ENCODE measurements at places on chromosomes 5 and 9. TPM values are rescaled to one million over a fixed set of nuclear protein-coding genes. Genes with fewer than 3 reads are reported as not detected.

DNA sequence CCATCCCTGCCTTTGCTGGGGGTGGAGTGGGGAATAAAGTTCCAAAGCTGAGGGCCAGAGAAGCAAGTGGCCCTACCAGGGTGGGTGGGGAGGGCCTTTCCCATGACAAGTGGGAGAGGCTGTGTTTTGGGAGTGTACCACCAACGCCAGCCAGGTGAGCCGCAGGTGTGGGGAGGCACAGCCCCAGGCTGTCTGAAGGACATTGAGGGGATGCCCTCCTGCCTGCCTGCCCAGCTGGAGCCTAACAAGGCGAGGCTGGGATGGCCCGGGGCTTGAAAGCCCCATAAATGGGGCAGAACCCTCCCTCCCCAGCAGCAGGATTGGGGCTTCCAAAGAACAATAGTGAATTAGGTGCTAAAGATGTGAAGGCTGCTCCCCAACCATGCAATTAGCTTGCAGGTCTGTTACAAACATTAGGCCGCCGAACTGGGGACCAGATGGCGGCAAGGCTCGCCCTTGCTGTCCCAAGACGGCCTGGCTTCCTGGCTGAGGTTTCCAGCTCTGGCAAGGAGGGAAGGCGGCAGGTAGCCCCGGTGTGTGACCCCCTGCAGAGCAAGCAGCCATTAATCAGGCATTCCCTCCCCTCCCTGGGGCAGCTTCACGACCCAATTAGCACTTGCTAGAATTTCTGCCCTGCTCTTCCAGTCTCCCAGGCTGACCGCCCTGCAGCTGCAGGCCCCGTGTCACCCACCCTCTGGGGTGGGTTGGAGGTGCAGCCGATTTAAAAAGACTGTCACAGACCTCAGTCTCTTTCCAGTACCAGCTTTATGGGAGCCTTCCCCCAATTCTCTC lies 42.9 kb downstream of the FGF18 start:
- H3K27ac ChIP-seq, result no peak overlapping the region
- no peak for DNase-seq
- H3K36me3 ChIP-seq, result no peaks in the 10 kb centered on the region
- peaks cover 17% of the 10 kb centered on the region for H3K27me3 ChIP-seq
- no peak overlapping the region for H3K4me3 ChIP-seq

DNA sequence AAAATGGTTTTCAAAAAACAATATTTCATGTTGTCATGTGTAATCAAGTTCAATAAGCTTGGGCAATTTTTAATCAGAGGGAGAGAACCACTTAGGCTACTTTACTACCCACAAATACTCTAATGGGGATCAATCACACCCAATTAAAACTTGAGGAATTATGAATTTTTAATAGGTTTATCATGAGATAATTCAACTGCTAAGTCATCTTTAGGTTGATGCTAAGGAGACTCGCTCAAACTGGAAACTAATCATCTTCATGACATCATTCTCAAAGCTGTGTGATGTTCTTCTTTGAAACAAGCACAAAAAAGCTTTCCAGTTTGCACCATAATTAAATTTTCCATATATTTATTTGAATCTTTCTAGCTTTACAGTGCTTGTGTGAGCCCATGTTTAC lies 867.5 kb downstream of the MAT2B start:
- H3K4me3 ChIP-seq, result no peak overlapping the region
- no peak for DNase-seq
- no peaks in the 10 kb centered on the region for H3K4me1 ChIP-seq
- H3K27me3 ChIP-seq, result no peaks in the 10 kb centered on the region
- no peak overlapping the region for H3K27ac ChIP-seq
- no peaks in the 10 kb centered on the region for H3K36me3 ChIP-seq

- no peak overlapping the region for H3K27ac ChIP-seq
- peaks cover 33% of the 10 kb centered on the region for H3K4me1 ChIP-seq
- H3K36me3 ChIP-seq, result no peaks in the 10 kb centered on the region
Measured at GRCh38 chr5:17090839-17091238, 126.6 kb upstream of the BASP1 start.

DNA sequence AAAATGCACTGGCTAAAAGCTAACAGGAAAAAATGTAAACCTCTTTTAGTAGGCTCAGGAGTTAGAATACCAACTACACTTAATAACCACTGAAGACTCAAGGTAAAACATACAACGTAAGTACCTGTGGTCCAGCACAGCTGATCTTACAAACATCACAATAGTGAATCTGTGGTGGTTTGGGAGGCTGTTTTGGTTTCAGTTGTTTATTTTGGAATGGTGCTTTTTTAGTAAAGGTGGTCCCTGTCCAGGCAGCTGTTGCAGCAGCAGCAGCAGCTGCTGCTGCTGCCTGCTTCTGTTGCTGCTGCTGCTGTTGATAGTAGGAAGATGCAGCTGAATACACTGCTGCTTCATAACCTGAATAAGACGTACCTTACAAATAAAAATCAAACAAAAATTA lies 37.9 kb downstream of the ZFR start:
- 0 out of 2 replicates have a peak, but pooled peaks cover under 1% of the 10 kb centered on the region for H3K4me1 ChIP-seq
- H3K27ac ChIP-seq, result no peak overlapping the region
- peaks cover 39% of the 10 kb centered on the region for H3K36me3 ChIP-seq
- no peak for DNase-seq
- no peak overlapping the region for H3K4me3 ChIP-seq

DNA sequence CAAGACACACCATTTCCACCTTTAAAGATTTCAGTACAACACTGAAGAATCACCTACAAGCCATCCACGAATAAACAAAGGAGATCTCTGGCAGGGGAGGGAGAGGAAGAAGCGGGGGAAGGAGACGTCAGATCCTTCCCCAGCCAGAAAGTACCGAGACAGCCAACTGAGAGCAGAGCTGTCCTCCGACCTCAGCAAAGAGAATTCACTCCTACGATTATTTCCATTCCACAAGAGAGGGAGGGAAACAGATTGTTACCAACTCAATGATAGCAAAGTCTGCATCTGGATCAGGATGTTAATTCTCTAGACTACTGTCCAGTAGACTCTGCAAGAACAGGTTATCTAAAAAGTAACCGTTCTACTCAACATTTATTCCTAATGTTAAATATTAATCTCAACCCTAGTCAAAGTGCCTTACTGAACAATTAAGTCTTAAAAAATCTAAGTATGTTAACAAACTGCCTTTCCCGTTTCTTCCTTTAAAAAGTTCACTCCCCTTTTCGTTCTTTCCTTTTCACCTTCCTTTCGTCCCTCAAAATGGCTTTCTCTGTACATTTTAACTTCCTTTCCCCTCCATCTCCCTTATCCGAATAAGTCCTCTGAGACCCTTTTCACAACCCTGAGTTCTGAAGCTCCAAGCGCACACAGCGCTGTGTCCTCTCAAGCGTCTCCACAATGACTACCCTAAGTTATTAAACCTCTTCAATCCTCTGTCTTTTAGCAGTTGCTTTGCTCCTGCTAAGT lies 1.4 kb downstream of the CHD1 start:
- peak; percentile 31 for DNase-seq
- peaks cover 4% of the 10 kb centered on the region for H3K27me3 ChIP-seq
- H3K4me1 ChIP-seq, result peaks cover 41% of the 10 kb centered on the region
- H3K36me3 ChIP-seq, result peaks cover 5% of the 10 kb centered on the region
- peak overlapping the region; percentile 98 for H3K4me3 ChIP-seq

GRCh38 chr5:116521173-116521872 lies 53.3 kb downstream of the SEMA6A start:
- H3K4me1 ChIP-seq, result no peaks in the 10 kb centered on the region
- H3K4me3 ChIP-seq, result no peak overlapping the region
- DNase-seq, result no peak
- no peak overlapping the region for H3K27ac ChIP-seq

GRCh38 chr9:5624655-5625054 lies 4.3 kb upstream of the RIC1 start:
- no peak overlapping the region for H3K4me3 ChIP-seq
- H3K27ac ChIP-seq, result no peak overlapping the region
- H3K36me3 ChIP-seq, result peaks cover 6% of the 10 kb centered on the region
- DNase-seq, result no peak

DNA sequence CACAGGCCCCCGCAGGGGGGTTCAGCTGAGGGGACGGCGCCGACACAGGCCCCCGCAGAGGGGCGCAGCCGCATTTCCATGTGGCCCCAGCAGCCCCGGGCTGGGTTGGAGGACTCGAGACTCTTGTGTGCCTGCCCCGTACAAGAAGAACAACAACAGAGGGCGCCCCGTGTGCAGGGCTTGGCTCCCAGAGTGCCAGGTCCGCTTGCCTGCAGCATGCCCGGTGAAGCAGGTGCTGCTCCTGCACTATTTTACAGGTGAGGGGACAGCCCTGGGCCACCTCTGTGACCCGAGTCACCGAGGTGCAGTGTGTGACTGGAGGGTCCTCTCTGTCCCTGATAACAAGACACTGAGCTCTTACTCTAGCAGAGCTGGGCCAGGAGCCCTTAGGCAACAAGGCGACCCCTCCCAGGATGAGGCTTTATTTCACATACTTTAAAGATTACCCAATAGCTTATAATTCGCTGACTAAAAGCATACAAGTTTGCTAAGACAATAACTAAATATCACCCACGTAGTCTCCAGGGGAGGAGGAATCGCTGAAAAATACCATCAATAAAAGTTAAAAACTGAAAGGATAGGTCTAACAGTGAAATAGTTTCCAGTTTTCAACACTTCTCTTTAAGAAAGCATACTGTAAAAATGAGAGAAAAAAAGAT lies 41.7 kb upstream of the SLC9A3 start:
- peaks cover 4% of the 10 kb centered on the region for H3K36me3 ChIP-seq
- DNase-seq, result no peak
- H3K4me1 ChIP-seq, result peaks cover 6% of the 10 kb centered on the region
- peaks cover 15% of the 10 kb centered on the region for H3K27me3 ChIP-seq

GRCh38 chr5:113897748-113898147 lies 384.3 kb downstream of the YTHDC2 start:
- no peaks in the 10 kb centered on the region for H3K36me3 ChIP-seq
- H3K27me3 ChIP-seq, result no peaks in the 10 kb centered on the region
- no peak for DNase-seq
- no peak overlapping the region for H3K27ac ChIP-seq
- H3K4me1 ChIP-seq, result no peaks in the 10 kb centered on the region

GRCh38 chr9:86061972-86062739 lies 37.2 kb downstream of the GOLM1 start:
- H3K27ac ChIP-seq, result no peak overlapping the region
- no peaks in the 10 kb centered on the region for H3K36me3 ChIP-seq
- no peak for DNase-seq
- H3K4me3 ChIP-seq, result no peak overlapping the region

DNA sequence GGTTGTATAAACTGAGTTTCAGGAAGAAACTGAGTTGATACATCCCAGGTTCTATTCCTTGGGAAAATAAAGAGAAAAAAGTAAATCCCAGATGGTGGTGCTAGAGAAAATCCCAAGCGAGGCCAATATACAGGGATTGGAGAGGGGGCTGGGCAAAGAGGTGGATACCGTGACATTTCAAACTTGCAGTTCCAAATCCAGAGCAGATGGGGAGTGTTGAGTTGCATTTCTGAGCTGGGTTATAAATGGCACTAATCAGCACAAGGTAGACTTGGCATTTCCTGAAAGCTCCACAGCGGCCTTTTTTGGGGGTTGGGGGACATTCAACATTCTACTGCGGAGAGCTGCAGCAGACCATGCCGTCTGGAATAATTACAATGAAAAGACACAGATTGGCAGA lies 224.4 kb downstream of the NXNL2 start:
- H3K4me1 ChIP-seq, result peaks cover 33% of the 10 kb centered on the region
- H3K4me3 ChIP-seq, result no peak overlapping the region
- peaks cover 2% of the 10 kb centered on the region for H3K27me3 ChIP-seq
- H3K27ac ChIP-seq, result no peak overlapping the region
- no peak for DNase-seq
- no peaks in the 10 kb centered on the region for H3K36me3 ChIP-seq

- H3K27ac ChIP-seq, result no peak overlapping the region
- no peaks in the 10 kb centered on the region for H3K36me3 ChIP-seq
- no peak for DNase-seq
- H3K27me3 ChIP-seq, result peaks cover 2% of the 10 kb centered on the region
Measured at GRCh38 chr5:108650997-108651396, 96.7 kb upstream of the FER start.

DNA sequence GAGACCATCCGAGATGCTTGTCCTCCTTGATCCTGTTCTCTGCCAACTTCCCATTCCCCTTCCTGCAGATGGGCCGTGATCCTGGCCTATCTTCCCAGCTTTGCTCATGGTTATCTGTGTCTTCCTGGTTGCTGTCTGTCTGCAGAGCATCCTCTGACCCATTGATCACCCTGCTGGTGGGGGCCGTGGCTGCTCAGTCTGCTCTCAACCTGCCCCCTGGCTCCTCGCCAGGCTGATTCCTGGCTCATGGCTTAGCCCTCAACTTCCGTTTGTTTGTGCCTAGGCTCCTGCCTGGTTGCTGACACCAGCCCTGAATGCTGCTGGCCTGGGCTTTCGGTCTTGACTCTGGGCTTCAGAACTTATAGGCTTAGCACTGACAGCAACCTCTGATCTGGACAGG lies 67.1 kb upstream of the SMIM15 start:
- no peaks in the 10 kb centered on the region for H3K36me3 ChIP-seq
- peaks cover 13% of the 10 kb centered on the region for H3K4me1 ChIP-seq
- peaks cover 2% of the 10 kb centered on the region for H3K27me3 ChIP-seq
- no peak overlapping the region for H3K27ac ChIP-seq
- H3K4me3 ChIP-seq, result no peak overlapping the region

- DNase-seq, result no peak
- no peak overlapping the region for H3K4me3 ChIP-seq
- no peaks in the 10 kb centered on the region for H3K36me3 ChIP-seq
Measured at GRCh38 chr9:130458027-130458803, 13.5 kb downstream of the ASS1 start.

GRCh38 chr5:161378701-161379100 lies 167.8 kb downstream of the GABRB2 start:
- H3K36me3 ChIP-seq, result no peaks in the 10 kb centered on the region
- no peaks in the 10 kb centered on the region for H3K4me1 ChIP-seq
- no peaks in the 10 kb centered on the region for H3K27me3 ChIP-seq
- DNase-seq, result no peak
- H3K27ac ChIP-seq, result no peak overlapping the region

GRCh38 chr9:20292002-20292401 lies 330.3 kb downstream of the MLLT3 start:
- peak; percentile 50 for DNase-seq
- no peak overlapping the region for H3K4me3 ChIP-seq
- no peak overlapping the region for H3K27ac ChIP-seq

GRCh38 chr9:72460342-72461312 lies 60.8 kb upstream of the TMC1 start:
- no peaks in the 10 kb centered on the region for H3K27me3 ChIP-seq
- H3K27ac ChIP-seq, result no peak overlapping the region
- no peaks in the 10 kb centered on the region for H3K36me3 ChIP-seq
- peaks cover 42% of the 10 kb centered on the region for H3K4me1 ChIP-seq
- no peak for DNase-seq

DNA sequence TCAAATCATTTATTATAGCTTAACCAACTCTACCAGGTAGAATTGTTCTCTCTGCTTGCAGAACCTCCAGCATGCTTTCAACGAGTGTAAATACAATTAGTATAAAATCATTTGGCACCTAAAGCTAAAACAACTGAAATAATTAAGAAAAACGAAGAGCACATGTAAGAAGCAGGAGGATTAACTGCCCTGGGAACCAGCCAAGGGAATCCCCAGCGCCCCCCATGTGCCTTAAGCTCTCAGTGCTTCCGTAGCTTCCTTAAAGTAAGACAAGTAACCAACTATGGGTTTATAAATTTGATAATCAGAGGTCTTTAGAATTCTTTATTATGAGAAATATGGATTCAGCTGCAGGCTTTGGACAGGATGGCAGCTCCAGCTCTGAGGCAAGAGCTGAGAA lies 402.4 kb downstream of the RAB3C start:
- H3K27me3 ChIP-seq, result no peaks in the 10 kb centered on the region
- peaks cover 8% of the 10 kb centered on the region for H3K4me1 ChIP-seq

TUT7 gene
- 22.1 TPM for total RNA-seq

MED22 gene
- 20.2 TPM for total RNA-seq

PCDHGC3 gene
- 132 TPM for total RNA-seq

OLFM1 gene
- total RNA-seq, result not detected

AGXT2 gene
- total RNA-seq, result not detected

SUSD3 gene
- not detected for total RNA-seq

TBC1D2 gene
- total RNA-seq, result 34.9 TPM

LCN10 gene
- total RNA-seq, result not detected

HAVCR2 gene
- total RNA-seq, result not detected

CEL gene
- 0.43 TPM for total RNA-seq

DAB2 gene
- total RNA-seq, result 227 TPM
